Common myeloid progenitor, CD34-positive (primary cell): ENCODE measurements at places on chromosomes 4 and X.

GRCh38 chrX:71095981-71096759, 519 bp downstream of the FOXO4 start:
- DNase-seq, result peak; percentile 50

- no peak for DNase-seq
Measured at GRCh38 chr4:145301386-145302080, 121.1 kb upstream of the OTUD4 start.

GRCh38 chrX:141314441-141314840, 72.1 kb upstream of the SPANXC start:
- no peak for DNase-seq

DNA sequence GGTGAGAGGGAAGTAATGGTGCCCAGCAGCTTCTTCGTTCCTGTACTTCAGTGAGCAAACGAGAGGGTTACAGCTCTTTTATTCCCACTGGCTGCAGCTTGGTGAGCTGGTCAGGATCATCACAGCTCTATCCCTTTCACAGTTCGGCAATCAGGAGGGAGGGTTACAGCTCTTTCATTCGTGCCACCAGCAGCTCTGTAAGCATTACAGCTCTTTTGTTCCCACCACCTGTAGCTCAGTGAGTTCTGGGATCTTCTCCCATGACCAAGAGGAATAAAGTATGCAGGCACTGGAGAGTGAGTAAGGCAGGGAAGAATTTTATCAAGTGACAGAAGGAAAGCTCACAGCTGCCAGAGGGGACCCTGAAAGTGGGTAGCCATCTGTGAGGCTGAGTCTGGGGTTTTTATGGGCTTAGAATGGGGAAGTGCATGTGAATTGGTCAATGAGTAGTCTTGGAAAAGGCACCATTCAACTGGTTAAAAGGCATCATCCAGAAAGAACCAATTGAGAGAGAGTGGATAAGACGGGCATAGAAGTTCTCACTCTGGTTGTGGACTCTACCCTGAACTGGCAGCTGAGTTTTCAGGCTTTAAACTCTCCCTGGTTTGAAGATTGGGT, 123.7 kb downstream of the COX18 start:
- DNase-seq, result no peak

GRCh38 chrX:37860721-37861120, 13.3 kb upstream of the DYNLT3 start:
- no peak for DNase-seq

DNA sequence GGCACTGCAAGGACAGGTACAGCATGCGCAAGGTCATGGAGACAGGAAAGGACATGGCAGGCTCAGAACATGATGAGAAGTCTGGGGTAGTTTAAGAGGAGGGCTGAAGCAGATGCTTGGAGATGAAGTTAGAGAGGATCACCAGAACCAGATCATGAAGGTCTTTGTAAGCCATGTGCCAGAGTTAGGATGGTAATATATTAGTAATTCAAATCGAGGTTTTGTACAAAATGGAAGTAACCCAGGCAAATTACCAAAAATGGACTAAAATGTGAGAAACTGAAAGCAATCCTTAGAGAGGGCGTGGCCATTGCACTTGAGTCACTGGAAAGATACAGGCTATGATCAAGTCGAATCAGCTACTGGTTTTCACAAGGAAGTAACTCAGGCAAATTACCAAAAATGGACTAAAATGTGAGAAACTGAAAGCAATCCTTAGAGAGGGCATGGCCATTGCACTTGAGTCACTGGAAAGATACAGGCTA, 13.5 kb downstream of the RXFP1 start:
- peak; percentile 10 for DNase-seq

GRCh38 chr4:113666386-113667114, 95.0 kb downstream of the CAMK2D start:
- peak; percentile 9 for DNase-seq

- DNase-seq, result no peak
Measured at GRCh38 chr4:140485939-140486338, 12.2 kb downstream of the MGAT4D start.

DNA sequence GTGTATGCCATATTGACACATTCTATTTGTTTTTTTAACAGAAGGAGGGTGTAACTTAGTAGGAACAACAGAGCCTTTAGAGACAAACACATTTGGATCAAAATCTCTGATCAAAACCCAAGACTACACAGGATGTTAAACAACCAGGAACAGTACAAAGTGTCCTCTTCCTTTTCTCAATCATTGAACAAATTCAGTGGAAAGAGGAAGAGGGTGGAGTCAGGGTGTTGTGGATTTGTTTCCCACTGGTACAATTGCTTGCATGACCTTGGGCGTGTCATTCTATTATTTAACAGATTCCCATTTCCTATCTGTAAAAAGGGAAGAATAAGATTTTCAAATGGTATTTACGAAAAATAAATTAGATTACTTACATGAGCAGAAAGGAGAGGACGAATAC, 1162.8 kb upstream of the PRKX start:
- no peak for DNase-seq

- no peak for DNase-seq
Measured at GRCh38 chr4:57243076-57243475, 132.9 kb upstream of the IGFBP7 start.

GRCh38 chr4:151854731-151855130, 93.9 kb upstream of the GATB start:
- no peak for DNase-seq

GRCh38 chrX:130109429-130110378, 593 bp downstream of the ELF4 start:
- peak; percentile 19 for DNase-seq

GRCh38 chrX:78693012-78693411, 33.9 kb upstream of the RTL3 start:
- DNase-seq, result no peak

GRCh38 chr4:112942997-112943396, 106.5 kb upstream of the ANK2 start:
- DNase-seq, result no peak

DNA sequence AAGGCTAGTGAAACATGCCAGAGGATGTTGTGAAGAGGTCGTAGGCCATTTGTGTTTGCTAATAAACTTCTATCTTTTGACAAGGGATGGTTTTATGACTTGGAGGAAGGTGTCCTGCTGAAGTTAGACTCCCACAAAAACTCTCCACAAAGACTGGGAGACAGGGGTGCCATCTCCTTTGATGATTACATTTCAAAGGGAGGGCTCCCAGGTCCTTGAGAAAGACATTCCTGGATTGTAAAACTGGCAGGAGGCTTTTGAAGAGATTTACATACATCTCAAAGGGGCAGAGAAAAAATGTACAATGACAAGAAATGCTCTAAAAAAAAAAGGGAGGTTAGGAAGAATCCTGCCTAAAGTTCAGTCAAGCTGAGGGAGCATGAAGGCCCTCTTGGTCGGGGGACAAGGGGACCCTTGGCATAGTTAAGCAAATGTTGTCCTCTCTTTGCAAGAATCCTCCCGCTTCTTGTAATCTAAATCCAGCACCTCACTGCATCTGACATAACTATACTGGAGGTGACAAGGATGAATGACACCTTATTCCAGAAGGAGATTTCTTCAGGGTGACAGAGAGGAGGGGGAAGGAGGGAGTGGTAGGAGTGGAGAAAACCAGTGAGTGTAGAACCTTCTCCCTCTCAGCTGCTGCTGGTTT, 41.1 kb upstream of the MGST2 start:
- no peak for DNase-seq

DNA sequence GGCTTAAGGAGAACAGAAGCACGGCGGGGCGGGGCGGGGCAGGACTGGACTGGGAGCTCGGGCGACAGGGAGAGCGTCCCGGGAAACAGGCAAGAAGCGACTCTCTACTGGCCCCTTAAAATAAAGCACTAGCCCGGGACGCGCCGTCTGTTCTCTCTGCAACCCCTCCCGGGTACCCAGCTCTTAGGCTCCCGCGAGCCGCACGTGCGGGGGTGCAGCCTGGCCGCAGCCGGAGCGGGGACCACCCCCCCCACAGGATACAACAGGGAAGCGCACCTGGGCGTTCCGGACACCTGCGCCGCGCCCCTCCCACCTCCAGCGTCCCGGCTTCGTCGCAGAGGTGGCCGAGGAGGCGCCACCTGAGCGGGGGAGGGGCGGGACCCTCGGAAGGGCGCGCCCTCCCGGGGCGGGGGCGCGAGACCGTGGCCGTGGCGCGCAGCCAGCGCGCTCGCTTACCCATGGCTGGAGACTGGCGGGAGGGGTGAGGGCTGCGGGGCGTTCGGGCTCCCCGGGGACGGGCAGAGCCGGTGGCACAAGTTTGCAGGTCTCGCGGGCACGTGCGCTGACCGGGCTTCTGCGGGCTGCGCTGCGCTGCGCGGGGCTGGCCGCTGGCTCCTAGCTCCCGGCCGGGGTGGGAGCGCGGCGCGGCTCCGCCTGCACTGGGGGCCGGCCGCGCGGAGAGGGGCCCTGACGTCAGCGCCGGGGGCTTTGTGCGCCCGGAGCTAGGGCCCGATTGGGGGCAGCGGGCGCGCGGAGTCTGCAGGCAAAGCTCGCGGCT, 91.5 kb downstream of the GEMIN8 start:
- no peak for DNase-seq

DNA sequence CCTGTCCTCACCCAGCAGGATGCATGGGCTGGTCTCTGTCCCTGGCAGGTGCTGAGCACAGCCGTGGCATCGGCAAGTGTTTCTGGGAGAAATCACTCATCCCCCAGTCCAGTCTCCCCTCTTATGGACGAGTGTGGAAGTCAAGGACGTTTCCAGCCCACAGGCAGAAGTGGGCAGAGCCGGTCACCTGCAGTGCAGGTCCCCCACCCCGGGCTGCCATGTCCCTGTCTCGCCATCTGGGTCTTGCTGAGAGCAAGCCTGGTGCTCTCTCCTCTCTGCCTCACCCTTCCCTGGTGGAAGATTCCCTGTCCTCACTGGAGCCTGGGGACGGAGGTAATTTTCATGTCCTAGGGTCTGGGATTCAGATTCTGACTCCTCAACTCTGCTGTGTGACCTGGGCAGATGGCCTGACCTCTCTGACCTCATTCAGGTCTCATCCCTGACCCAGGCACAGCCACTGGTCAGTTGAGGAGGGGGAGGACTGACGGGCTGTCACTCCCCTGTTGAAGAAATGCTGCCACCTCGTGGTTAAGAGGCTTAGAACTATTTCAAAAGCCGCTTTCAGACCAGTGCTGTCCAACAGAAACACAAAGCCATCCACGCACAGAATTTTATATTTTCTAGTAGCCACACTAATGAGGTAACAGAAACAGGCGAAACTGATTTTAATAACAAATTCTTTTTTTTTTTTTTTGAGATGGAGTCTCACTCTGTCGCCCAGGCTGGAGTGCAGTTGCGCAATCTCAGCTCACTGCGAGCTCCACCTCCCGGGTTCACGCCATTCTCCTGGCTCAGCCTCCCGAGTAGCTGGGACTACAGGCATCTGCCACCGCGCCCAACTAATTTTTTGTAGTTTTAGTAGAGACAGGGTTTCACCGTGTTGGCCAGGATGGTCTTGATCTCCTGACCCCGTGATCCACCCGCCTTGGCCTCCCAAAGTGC, 1.8 kb downstream of the CPZ start:
- DNase-seq, result peak; percentile 31

GRCh38 chr4:71907071-71907470, 123.2 kb upstream of the GC start:
- DNase-seq, result no peak

DNA sequence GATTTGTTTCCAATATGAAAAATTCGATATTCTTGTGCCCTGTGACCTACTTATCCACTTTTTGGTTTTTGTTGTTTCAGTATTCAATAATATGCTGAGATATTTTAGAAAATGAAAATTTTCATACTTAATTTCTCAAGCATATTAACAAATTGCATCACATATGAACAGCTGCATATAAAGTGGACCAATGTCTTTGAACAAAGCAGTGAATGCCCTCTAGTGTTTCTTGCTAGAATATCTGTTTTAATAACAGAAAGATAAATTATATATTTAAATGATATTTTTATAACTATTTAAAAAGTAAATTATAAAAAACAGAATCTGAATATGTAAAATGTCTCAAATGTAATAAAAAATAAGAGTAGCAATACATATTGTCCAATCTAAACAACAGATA, 31.7 kb upstream of the INTU start:
- peak; percentile 21 for DNase-seq

- DNase-seq, result no peak
Measured at GRCh38 chr4:20265726-20266125, 14.0 kb downstream of the SLIT2 start.

DNA sequence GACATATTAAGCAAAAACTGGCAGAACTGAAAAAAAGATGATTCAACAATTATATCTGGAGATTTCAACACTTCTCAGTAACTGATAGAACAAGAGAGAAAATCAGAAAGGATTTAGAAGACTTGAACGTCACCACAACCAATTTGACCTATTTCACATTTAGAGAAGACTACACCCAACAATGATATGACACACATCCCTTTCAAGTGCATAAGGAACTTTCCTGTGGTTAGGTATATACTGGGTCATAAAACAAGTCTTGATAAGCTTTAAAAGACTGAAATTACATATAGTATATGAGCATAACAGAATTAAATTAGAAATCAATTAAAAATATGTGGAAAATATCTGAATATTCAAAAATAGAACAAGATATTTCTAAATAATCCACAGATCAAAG, 201.2 kb upstream of the HAND2 start:
- DNase-seq, result no peak

DNA sequence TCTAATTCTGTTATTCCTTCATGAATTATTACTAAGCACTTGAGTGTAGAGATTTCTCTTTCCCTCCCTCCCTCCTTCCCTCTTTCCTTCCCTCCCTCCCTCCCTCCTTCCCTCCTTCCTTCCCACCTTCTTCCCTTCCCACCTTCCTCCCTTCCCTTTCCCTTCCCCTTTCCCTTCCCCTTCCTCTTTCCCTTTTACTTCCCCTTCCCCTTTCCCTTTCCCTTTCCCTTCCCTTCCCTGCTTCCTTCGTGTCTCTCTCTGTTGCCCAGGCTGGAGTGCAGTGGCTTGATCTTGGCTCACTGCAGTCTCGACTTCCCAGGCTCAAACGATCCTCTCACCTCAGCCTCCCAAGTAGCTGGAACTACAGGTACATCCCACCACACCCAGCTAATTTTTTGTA, 49.4 kb upstream of the RAB40AL start:
- no peak for DNase-seq

DNA sequence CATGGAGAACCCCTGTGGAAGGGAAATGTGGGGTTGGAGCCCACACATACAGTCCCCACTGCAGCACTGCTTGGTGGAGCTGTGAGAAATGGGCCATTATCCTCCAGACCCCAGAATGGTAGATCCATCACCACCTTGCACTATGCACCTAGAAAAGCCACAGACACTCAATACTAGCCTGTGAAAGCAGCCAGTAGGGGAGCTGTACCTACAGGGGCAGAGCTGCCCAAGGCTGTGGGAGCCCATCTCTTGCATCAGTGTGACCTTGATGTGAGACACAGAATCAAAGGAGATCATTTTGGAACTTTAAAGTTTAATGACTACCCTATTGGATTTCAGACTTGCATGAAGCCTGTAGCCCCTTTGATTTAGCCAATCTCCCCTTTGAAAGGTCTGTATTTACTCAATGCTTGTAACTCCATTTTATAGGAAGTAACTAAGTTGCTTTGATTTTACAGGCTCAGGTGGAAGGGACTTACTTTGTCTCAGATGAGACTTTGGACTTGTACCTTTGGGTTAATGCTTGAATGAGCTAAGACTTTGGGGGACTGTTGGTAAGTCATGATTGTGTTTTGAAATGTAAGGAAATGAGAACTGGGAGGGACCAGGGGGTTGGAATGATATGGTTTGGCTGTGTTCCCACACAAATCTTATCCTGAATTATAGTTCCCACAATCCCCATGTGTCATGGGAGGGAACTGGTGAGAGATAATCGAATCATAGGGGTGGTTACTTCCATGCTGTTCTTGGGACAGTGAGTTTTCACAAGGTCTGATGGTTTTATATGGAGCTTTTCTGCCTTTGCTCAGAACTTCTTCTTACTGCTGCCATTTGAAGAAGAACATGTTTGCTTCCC, 352.6 kb downstream of the INPP4B start:
- no peak for DNase-seq
